DMS79 treated with DMSO at 0.1 percent for 48 hours (cell line): ENCODE measurements at places on chromosomes 13 and 19.
A peak's percentile ranks its signal among the peaks of the same experiment; 100 is the strongest.

- no peak for DNase-seq
Observed at GRCh38 chr13:57353831-57354230, 186.8 kb downstream of the PRR20E start.

- no peak for DNase-seq
Observed at GRCh38 chr13:32415019-32415418, 12.9 kb downstream of the N4BP2L1 start.

- DNase-seq = no peak
Observed at GRCh38 chr13:85528491-85529217, 270.6 kb downstream of the SLITRK6 start.

DNA sequence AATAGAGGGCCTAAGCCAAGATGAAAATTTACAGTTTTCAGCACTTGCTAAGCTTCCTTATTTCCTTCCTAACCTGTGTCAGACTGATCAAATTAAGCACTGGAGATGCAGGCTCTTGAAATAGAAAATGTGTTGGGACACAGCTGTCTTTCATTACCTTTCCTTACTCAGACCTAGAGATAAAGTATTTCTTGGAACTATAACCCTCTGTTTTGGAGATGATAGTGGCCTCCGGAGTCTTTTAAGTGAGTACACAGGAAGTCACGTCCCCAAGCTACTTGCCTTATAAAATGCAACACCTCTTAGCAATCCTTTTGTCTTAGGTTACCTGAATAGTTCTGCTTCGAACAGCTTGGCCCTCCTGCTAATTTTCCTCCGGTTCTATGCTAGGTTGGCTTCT, 12.4 kb upstream of the AKAP11 start:
- DNase-seq = no peak

DNA sequence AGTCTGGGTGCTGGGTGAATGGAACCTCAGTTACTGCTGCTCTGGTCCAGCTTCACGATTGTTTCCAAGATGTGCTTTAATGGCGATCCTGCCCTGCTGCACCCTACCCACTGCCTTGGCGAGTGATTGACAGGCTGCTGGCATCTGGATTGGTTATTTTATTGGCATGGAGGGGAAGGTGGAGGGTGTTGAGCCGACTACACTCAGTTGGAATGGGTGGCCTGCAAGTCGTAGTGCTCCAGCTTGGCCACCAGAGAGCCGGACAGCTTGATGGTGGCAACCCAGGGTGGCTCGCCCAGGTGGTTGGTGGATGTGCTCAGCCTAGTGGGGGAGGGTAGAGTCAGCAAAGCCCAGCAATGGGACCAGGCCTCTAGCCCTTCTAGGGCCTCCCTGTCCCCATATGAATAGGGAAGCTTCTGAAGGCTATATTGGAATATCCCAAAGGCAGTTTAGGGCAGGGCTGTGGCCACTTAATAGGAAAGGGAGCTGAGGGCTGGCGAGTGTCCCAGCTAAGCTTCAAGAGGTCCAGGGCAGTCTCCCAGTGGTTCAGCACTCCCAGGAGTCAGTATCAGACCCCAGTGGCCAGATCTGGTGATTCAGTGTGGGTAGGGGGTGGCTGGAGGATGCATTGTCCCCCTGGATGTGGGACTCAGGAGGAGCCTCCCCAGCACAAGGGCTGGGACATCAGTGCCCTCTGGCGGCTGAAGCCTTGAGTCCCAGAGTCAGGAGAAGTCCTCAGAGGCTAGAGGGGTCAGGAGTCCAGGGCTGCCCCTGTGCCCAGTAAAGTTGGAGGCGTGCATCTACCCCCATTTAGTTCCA, 3.4 kb downstream of the GGN start:
- DNase-seq = no peak

- DNase-seq = no peak
Observed at GRCh38 chr19:16969135-16969534, 57.5 kb downstream of the CPAMD8 start.

GRCh38 chr13:44423824-44424223, 50.2 kb downstream of the SERP2 start:
- DNase-seq = no peak

GRCh38 chr19:38736036-38736412, 8.2 kb downstream of the CAPN12 start:
- DNase-seq = no peak

GRCh38 chr19:14428882-14429416, 4.2 kb upstream of the PKN1 start:
- no peak for DNase-seq

- no peak for DNase-seq
Observed at GRCh38 chr13:75437582-75438318, 44.2 kb downstream of the TBC1D4 start.

- DNase-seq = no peak
Observed at GRCh38 chr13:108987517-108987916, 358.1 kb downstream of the MYO16 start.

GRCh38 chr19:31354799-31355664, 5.8 kb upstream of the TSHZ3 start:
- DNase-seq = no peak

- no peak for DNase-seq
Observed at GRCh38 chr13:66926200-66926850, 303.8 kb downstream of the PCDH9 start.

GRCh38 chr19:21604351-21604926, 99.0 kb downstream of the ZNF429 start:
- DNase-seq = peak; percentile 85

- no peak for DNase-seq
Observed at GRCh38 chr13:77767413-77767812, 69.9 kb downstream of the SLAIN1 start.

DNA sequence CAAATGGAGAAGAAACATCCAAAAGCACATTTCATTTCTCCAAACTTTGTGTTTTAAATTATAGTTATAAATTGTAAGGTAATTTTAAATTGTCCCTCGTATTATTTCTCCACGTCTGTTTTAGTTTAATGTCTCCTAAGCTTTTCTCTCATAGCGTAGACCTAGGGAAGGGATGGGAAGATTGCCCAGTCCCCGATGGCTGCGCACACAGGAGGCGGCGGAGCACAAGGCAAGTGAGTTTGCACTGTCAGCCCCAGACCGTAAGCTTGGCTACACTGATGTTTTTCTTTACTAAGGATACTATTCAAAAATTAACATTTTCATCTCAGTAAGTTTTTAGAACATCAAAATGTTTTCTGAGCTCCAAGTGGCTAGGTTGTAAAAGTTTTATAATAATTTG, 72.3 kb downstream of the GPR12 start:
- no peak for DNase-seq

DNA sequence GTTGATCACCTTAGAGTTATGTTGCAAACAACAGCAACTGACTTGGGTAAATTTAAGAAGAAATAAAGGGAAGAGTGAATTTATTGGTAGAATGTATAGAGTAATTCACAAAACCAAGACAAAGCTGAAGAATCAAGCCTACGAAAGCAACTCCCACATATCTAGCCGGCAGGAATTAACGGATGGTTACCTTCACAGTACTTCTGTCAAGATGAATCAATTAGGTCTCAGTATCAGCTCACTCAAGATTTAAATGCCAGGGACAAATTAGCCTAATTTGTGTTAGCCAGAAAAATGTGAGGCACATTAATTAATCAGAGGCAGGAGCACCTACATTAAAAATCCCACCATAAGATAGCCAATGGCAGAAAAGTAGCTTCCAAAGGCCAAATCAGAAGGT, 10.7 kb downstream of the KPNA3 start:
- DNase-seq = no peak
